ENCODE measurements at places on chromosomes 5 and 9.

DNA sequence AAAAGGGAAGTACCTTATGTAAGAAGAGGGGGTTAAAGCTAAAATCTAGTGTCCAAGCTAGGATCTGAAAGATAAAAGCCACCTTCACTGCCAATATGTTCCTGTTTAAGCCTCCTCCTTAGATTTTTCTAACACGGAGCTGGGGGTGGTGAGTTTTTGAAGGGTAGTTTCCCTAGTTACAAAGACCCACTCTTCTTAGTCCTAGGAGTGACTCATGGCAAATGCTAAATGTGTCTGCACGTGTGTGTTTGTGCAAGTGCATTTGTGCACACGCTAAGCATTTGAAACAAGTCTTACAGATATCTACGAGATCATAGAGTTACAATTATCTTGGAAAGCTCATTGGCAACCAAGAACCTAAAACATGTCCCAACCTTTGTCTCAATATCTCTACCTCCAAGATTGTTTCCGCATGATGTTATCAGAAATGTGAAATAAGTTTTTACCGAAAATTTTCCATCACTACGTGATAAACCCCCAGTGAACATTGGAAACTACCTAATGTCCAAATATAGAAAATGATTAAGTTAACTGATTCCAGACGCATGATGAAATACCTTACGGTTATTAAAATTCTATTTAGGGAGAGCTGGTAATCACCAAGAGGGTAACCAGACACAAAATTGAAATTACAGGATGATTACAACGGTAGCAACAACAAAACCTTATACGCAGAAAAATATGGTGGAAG, 78.0 kb upstream of the HRH2 start:
- DNase-seq = no peak

DNA sequence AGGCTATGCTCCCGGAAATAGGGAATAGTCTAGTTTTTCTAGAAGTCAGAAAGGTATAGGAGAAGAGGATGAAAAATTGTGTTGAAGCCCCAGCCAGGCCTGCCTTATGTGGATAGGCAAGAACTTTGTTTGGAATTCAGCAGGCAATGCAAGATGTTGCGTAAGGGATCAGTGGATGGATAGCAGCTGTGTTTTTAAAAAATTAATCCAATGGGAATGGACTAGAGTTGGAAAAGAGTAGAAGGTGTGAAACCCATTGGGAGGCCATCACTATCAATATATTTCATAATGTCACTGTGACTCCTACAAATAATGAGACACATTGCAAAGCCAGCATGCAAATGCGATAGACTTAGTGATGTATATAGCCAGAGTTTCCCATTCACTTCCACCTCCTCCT, 281.9 kb downstream of the MARCHF11 start:
- no peak for DNase-seq

DNA sequence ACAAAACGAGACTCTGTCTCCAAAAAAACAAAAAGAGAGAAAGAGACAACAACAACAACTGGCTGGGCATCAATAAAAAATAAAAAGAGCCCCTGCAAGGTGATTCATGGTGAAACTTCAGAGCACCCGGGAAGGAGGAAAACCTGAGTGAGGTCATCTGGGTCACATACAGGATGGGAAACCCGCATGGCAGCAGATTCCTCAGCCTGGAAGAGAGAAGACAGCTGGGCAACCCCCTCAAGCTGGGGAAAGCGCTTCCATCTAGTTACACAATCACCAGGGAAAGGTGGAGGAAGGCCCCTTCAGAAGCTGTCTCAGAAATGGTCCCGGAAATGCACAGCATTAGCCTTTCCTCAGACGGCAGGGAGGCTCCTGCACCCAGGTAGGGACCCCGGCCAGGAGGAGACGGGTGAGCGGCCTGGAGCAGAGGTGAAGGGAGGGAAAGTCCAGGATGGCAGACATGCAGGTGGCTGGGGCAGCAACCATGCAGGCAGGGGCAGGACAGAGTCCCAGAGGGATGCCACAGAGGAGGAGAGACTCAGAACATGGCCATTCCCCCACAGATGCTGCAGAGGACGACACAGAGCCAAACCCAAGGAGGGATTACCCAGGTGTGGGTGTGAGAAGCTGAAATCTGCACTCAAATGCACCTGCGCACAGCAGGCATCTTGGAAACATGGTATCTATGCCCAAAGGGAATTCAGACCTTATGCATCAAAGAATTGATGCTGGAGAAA, 29.4 kb downstream of the CAMSAP1 start:
- DNase-seq = no peak

DNA sequence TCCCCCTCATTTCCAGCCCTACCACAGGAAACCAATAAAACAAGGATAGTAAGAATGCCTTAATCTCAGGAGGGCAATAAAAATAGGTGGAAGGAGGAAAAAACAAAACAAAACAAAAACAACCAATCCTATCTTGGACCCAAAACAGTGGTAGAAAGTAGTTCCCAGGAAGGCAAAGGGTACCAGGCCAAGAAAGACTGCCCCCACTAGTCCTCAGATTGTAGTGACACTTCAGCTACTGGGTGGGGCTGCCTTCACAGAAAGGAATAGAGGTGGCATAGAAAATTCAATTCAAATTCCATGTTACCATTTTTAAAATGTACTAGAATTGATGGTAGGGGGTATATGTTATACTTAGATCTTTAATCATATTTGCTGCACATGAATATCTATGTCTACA, 59.3 kb downstream of the DPYSL3 start:
- DNase-seq = no peak

GRCh38 chr5:148748702-148749392, 77.6 kb upstream of the ADRB2 start:
- DNase-seq = no peak

DNA sequence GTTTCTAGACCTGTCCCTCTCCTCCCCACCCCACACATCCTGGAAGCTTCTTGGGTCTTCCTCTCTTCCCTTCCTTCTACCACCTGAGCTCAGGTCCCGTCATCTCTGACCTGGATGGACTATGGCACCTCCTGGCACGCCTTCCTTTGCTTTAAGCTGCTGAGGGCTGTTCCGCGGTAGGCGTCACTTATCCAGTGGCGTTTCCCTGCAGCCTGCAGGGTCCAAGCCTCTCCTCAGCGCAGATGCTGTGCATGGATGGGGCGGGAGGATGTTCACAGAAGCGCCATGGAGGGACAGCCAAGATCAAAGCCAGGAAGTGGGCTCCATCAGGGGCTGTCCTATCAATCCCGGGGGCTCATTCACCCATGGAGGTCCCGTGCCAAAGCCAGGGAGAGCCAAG, 23.8 kb upstream of the CNOT6 start:
- no peak for DNase-seq

DNA sequence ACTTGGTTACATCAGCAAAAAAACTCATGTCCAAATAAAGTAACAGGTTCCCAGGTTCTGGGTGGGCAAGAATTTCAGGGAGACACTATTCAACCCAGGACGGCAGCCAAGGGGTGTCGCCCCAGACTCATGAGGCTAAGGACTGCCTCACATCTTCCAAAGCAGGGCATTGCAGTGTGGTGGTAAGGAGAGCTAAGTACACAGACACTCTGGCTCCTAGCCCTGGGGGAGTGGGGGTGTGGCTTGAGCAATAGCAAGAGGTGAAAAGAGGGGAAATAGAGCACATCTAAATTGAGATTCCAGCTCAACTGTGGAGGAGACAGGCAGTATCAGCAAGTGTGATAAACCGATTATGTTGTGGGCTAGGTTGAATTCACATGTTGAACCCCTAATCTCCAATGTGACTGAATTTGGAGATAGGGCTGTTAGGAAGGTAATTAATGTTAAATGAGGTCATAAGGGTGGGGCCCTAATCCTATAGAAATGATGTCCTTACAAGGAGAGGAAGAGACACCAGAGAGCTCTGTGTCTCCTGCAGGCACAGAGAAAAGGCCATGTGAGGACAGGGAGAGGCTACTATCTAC, 49.9 kb upstream of the MARCHF11 start:
- DNase-seq = no peak

- DNase-seq = no peak
These were observed 369.9 kb upstream of the DAB2 start for GRCh38 chr5:39794513-39795210.

GRCh38 chr9:124213396-124213795, 44.4 kb upstream of the NEK6 start:
- DNase-seq = no peak

- DNase-seq = no peak
These were observed 238.2 kb upstream of the ADAMTS16 start for GRCh38 chr5:4901924-4902323.

Measured in activated CD8-positive, alpha-beta memory T cell treated with anti-CD3 and anti-CD28 coated beads for 48 hours (primary cell).